ENCODE measurements at places on chromosomes 13 and 19.
A peak's percentile ranks its signal among the peaks of the same experiment; 100 is the strongest.

DNA sequence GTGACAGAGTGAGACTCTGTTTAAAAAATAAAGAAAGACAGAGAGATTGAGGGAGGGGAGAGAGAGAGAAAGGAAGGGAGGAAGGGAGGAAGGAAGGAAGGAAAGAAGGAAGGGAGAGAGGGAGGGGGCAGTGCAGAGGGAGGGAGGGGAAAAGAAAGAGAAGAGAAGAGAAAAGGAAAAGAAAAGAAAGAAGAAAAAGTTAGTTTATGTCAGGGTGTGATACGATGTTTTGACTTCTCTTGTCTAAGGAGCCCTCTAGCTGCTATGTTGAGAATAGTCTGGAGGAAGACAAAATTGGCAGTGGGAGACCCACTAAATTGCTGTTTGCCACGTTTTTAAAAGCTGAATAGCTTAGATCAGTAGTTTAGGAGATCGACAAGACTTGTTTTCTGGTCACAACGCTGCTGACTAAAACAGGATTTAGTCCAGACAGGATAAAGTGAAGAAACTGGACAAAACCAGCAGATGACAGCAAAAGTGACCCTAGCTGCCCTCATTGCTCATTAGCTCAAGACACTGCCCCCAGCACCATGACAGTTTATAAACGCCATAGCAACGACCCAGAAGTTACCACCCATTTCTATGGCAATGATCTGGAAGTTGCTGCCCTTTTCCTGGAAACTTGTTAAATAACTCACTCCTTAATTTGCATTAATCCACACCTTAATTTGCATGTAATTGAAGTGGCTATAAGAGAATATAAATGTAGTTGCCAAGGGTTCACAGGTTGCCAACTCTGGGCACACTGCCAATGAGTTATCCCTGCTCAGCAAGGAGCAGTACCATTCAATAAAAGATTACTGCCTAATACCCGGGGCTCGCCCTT, 11.1 kb downstream of the TEX101 start:
- no peak for DNase-seq

DNA sequence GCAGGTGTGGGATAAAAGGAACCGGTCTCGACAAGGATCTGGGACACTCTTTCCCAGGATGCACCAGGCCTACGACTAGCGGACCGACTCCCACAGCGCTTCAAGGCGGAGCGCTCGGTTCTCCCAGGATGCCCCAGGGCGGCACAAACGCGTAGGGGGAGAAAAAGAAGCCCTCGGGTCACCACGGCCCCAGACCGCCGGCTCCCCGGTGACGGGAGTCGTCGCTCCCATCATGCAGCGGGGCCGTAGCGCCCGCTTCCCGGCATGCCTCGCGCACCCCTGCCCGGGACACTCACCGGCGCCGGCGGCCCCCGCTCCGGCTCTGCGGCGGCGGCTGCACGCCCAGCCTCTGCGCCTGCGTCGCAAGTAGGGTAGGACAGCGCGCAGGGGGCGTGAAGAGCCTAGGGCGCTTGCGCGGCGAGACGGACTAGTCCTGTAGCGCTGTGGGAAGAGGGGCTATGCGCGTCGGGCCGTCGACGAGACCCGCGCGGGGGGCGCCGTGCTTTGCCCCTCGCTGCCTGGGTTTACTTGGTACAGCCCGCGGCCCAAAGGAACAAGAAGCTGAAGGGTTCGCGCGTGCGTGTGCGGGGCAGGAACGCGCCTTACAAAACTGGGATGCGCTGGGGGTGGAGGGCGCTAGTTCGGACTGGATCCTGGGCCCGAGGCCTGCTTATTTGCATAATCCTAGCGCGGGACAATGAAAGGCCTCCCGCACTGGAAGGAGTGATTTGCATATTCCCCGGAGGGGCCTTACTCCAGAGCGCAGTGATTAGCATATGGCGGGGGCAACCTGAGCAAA, at the start of gene ZNF428:
TSS of gene ZNF428 (minus strand) at position 368 of the 799 bp plus-strand sequence. CDS start 5,325 bp downstream, outside the sequence.
- peak; percentile 89 for DNase-seq

DNA sequence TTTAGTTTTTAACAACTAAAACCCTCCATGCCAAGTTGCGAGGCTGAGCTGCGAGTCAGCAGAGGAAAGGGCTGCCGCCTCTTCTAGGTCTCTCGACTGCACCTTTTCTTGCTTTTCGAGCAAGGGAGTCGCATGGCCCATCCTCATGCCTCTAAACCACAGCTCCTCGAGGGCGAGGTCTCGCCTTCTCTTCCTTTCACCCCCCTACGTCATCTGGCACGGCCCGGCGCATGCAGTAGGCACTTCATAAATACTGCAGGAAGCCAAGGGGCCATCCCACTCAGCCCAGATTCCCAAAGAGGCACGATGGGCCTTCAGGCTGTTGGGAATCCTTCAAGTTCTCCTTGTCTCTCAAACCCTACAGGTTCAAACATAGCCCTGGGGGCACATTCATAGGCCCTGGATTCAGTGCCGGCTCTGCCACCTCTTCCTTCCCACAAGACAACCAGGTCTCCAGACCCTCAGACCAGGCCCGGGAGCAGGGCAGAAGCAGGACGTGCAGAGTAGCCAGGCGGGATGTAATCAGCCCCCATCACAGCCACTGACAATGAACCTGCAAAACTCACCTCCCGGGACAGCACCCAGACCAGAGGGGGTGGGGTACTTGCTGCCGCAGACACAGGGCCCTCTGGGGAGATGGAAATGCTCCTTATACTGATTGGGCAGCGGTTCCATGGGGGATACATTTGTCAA, 41.7 kb downstream of the GGACT start:
- DNase-seq: no peak

GRCh38 chr19:53545271-53546065, 7.5 kb downstream of the ZNF331 start:
- DNase-seq: no peak

DNA sequence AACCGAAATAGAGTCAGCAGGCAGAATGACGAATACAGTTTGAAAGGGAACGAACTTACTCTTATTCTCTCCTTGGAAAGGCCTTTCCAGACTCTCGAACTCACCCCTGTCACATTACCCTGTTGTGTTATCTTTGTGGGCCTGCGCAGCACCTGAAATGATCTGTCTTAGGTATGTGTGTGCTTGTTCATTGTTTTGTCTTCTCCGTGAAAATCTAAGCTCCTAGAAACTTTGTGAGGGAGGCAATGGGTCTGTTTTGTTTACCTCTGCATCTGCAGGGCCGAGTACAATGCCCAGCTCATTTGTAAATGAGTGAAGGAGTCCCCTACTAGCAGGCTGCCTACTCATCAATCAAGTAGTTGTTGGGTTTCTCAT, 19.6 kb downstream of the HMGB1 start:
- DNase-seq: no peak

- DNase-seq: no peak
These were observed 17.1 kb downstream of the C19orf47 start for GRCh38 chr19:40331052-40331451.

- DNase-seq: no peak
These were observed 6.8 kb upstream of the ECH1 start for GRCh38 chr19:38838208-38838985.

DNA sequence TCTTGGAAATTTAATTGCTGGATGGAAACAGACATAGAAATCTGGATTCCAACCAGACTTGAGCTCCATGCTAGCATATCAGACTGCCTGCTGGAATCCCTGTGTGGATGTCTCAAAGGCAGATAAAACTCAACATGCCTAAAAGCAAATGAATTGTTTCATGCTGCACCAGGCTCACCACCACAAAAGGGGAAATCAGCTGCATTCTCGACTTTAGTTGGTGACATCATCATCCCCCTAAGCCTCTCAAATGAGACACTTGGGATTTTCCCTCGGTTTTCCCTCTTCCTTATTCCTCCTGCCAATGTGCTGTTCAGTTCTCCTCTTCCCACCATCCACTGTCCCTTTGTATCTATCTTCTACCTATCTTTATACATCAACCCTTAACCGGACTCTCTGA, 134.3 kb downstream of the ZDHHC20 start:
- DNase-seq: no peak

DNA sequence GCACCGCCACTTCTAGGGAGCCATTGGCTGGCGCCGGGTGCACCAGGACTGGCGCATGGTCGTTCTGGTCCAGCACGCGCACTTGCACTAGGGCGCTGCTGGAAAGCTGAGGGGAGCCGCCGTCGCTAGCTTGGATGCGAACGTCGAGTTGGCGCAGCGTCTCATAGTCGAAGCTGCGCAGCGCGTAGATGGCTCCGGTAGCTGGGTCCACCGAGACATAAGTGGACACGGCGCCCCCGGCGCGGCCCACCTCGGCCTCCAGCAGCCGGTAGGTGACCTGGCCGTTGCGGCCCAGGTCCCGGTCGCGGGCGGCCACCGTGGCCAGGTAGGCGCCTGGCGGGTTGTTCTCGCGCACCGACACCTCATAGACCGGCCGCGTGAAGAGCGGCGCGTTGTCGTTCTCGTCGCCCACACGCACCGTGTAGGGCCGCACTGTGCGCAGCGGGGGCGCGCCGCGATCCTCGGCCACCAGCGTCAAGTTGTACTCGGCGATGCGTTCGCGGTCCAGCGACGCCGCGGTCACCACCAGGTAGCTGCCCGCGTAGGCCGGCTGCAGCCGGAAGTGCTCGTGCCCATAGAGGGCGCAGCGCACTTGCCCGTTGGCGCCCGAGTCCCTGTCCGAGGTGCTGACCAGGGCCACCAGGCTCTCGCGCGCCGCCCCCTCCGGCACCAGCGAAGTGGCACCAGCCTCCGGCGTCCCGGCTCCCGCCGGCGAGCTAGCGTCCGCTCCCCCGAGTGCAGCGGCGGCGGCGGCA, 1.7 kb downstream of the PCDH8 start:
- DNase-seq: no peak

- DNase-seq: no peak
These were observed 10.4 kb upstream of the KLF16 start for GRCh38 chr19:1873524-1874473.

GRCh38 chr19:4488496-4488895, 16.4 kb downstream of the HDGFL2 start:
- DNase-seq: no peak

- DNase-seq: no peak
These were observed 334.3 kb downstream of the DLEU7 start for GRCh38 chr13:50509167-50509566.

GRCh38 chr13:42355092-42355485, 83.1 kb downstream of the AKAP11 start:
- DNase-seq: no peak

- no peak for DNase-seq
These were observed 45.5 kb upstream of the C13orf46 start for GRCh38 chr13:114019367-114019766.

GRCh38 chr13:27147530-27148170, 24.0 kb downstream of the USP12 start:
- no peak for DNase-seq

DNA sequence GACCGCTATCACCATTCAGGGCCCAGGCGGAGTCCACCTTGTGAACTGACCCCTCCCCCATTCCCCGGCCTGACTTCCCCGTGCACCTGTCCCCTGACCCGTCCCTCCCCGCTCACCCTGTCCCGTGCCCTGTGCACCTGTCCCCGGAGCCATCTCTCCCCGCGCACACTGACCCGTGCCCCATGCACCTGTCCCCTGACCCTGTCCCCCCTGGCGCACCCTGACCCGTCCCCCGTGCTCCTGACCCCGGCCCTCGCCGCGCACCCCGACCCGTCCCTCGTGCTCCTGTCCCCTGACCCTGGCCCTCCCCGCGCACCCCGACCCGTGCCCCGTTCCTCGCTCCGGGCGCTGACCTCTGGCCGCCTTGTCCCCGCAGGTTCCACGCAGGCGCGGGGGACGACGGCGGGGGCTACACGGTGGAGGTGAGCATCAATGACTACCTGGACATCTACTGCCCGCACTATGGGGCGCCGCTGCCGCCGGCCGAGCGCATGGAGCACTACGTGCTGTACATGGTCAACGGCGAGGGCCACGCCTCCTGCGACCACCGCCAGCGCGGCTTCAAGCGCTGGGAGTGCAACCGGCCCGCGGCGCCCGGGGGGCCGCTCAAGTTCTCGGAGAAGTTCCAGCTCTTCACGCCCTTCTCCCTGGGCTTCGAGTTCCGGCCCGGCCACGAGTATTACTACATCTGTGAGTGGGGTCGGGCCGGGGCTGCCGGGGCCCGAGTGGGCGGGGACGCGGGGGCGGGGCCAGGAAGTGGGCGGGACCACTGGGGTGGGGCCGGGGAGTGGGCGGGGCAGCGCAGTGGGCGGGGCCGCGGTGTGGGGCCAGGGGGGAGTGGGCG, 9.7 kb downstream of the EFNA2 start:
- no peak for DNase-seq

DNA sequence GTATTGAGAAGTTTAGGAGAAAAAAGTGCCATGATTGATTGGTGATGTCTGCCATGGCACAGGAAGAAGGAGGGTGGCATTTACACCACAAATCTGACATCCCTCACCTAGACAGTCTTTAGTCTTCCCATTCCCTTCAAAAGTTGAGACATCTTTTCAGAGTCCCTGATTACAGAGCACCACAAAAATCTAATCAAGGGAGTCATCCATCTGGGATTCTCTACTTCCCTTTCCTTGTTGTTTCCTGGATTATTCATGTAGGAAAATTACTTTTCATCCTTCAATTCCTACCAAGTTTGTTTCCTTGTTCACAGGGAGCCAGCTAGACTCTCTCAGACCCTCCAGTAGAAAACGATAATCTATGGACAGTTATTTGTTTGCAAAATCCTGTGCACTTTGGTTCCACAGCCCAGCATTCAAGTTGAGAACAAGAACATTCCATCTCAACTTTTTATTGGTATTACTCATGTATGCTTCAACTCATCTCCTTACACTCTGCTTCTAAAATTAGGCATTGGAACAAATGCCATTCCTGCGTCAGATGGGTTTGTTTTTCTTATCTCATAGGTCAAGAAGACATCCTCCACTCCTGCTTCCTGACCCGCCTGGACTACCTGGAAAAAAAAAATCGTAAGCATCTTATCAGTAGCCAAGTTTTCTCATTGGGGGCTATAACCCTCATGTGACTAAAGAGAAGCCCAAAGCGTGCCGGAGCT, 259.9 kb downstream of the FOXO1 start:
- no peak for DNase-seq

- DNase-seq: no peak
These were observed 3.0 kb downstream of the ANGPTL4 start for GRCh38 chr19:8366961-8367326.

- DNase-seq: no peak
These were observed 25.9 kb downstream of the ARHGAP35 start for GRCh38 chr19:46886546-46887239.

GRCh38 chr13:75754936-75755335, 118.8 kb downstream of the LMO7 start:
- DNase-seq: no peak

DNA sequence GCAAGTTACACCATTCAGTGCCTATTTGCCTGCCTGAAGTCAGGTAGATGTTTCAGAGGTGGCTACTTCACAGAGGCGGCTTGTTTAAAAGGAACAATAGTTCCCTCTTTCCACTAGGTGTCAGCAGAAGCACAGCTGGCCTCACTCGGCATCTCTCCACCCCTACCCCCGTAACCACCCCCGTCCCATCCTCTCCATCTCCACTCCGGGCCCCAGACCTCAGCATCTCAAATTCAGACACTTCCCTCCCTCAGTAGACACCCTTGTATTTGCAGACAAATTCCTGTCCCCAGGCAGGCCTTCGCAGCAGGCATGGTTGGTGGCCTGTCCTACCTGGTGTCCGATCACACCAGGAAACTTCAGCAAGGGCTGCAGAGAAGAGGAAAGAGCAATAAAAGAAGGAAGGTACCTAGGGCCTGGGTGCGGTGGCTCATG, 9.1 kb upstream of the DPP9 start:
- DNase-seq: no peak

- no peak for DNase-seq
These were observed 7.7 kb upstream of the CIRBP start for GRCh38 chr19:1261538-1261797.

GRCh38 chr13:19587635-19588300, 26.4 kb upstream of the TPTE2 start:
- DNase-seq: peak; percentile 46
